Spinal cord (tissue), 10 donors: ENCODE measurements at places on chromosomes 16 and 17. TPM values are rescaled to one million over a fixed set of nuclear protein-coding genes. Genes with fewer than 3 reads are reported as not detected.

- peaks cover 24% of the 10 kb centered on the region for H3K4me1 ChIP-seq
- no peak overlapping the region for H3K4me3 ChIP-seq
- peaks cover 45% of the 10 kb centered on the region for H3K27me3 ChIP-seq
- H3K36me3 ChIP-seq, result peaks cover 24% of the 10 kb centered on the region
Measured at GRCh38 chr16:802914-803753, 2.6 kb upstream of the GNG13 start.

- H3K27ac ChIP-seq, result no peak overlapping the region
- H3K4me3 ChIP-seq, result no peak overlapping the region
- H3K27me3 ChIP-seq, result no peaks in the 10 kb centered on the region
- no peaks in the 10 kb centered on the region for H3K4me1 ChIP-seq
Measured at GRCh38 chr16:81357711-81358260, 43.0 kb downstream of the GAN start.

DNA sequence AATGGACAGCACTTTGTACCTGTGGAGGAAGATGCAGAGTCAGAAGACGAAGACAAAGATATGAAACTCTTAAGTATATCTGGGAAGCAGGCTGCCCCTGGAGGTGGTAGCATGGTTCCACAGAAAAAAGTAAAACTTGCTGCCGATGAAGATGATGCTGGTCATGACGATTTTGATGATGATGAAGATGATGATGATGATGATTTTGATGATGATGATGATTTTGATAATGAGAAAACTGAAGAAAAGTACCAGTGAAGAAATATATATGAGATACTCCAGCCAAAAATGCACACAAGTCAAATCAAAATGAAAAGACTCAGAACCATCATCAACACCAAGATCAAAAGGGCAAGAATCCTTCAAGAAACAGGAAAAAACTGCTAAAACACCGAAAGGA is 268.5 kb upstream of the EEF2KMT start:
- H3K36me3 ChIP-seq, result no peaks in the 10 kb centered on the region
- no peak overlapping the region for H3K4me3 ChIP-seq
- DNase-seq, result no peak

- no peak for DNase-seq
- no peak overlapping the region for H3K4me3 ChIP-seq
- no peaks in the 10 kb centered on the region for H3K27me3 ChIP-seq
- H3K36me3 ChIP-seq, result peaks cover 73% of the 10 kb centered on the region
Measured at GRCh38 chr16:2208308-2208707, 2.4 kb downstream of the BRICD5 start.

Gene PRKCB
- total RNA-seq, result 50.7 TPM

GRCh38 chr17:36813357-36813756 is 123.9 kb upstream of the LHX1 start:
- H3K4me1 ChIP-seq, result peaks cover 31% of the 10 kb centered on the region
- H3K27me3 ChIP-seq, result peaks cover 38% of the 10 kb centered on the region
- H3K36me3 ChIP-seq, result no peaks in the 10 kb centered on the region
- no peak for DNase-seq
